ENCODE measurements at places on chromosomes 13 and 19.

DNA sequence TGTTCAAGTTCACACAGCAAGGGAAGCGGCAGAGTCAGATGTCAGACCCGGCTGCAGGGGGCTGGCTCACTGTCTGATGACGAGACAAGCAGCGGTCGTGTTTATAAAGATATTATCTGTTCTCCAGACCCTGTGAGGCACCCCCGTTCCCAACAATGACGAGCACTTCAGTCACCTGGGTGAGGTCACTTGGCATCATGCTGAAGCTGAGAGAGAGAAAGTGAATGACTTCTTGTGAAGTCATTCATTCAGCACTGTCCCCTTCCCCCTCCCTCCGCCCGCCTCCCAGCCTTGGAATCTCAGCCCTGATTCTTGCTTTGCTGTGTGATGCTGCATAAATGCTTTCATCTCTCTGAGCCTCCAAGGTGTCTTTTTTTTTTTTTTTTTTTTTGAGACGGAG, 4.9 kb upstream of the LYPD3 start:
- DNase-seq = no peak

GRCh38 chr19:1590641-1591397, 1.8 kb downstream of the MBD3 start:
- no peak for DNase-seq

DNA sequence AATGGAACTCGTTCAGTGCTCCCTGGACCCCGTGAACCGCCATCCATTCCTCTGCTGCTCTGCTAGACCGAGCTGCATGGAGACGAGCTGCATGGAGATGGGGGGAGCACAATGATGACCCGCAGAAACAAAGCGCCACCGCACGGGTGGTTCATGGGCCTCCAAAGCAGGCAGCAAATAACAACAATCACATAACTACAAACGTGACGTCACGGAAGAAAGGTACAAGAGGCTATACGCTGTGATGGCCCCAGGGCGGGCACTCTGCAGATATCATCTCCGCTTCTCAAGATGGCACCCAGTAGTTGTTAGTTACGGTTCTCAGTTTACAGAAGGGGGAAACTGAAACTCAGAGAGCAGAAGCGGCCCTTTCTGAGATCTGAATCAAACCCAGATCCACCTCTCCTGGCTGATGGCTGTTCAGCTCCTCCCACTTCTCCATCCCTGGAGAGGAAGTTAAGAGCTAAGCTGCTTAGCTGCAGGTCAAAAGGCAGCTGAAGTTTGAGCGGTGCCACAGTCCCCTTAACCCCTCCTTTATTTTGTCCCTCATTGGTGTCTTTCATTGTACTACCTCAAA, 1.7 kb downstream of the ATP13A1 start:
- DNase-seq = no peak

DNA sequence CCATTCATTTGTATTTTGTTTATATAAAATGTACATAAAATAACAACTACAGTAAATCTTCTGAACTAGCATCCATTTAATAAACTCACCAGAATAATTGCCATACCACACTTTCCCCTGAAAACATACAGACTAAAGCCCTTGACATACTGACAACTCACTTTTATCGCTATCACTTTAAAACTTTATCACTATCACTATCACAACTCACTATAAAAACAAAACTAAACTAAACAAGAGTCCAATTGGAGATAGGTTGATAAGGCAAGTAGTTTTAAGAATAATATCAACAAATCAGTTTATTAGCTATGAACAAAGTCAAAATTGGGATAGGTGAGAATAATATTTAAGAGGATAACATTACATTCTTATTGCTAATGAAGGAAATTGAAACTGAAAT, 108.9 kb downstream of the SLITRK6 start:
- no peak for DNase-seq

DNA sequence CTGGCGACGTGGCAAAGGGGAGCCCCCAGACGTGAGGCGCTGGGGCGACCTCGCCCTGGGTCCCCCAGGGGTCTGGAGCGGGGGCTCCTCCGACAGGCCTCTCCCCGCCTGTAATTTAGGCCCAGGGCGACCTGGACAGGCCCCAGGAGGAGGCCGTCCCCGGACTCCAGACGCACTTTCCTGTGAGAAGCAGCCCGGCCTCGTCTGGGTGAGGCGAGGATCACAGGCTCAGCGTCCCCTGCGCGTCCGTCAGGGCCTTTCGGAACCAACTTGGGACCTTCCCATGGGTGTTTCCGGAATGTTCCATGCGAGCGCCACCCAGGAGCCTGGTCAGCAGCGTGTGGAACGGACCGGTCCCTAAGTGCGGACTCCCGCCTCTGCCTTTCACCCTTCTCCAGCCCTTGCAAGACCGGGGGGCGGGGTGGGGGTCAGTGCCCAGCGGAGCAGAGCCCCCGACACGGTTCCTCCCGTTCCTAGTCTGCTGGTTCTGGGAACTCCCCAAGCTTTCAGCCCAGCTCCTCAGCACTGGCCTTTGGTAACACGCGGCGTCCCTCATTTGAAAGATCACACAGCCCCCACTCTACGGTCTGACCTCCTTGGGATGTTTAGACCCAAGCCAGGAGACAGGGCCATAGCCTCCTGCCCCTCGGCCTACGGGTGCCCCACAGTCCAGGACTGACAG, 1.1 kb upstream of the GRTP1 start:
- no peak for DNase-seq

GRCh38 chr19:49186108-49186507, 28.5 kb downstream of the TRPM4 start:
- DNase-seq = no peak

DNA sequence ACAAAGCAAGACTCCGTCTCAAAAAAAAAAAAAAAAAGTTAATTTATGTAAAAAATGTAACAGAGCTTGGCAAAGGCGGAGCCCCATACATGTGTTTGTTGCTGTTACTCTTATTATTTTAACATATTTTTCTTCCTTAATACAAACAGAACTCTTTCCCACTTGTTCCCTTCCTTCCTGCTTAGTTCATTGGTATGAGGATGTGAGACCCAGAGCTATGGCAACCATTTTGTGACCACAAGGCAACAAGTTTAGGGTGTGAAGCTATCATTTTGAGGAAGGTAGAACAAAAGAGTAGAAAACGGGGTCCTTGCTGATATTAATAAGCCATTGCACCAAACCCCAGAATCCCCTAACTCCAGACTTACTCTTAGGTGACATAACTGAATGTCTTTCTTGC, 5.4 kb downstream of the IFNL1 start:
- DNase-seq = no peak

- no peak for DNase-seq
Observed at GRCh38 chr13:112943309-112944125, 25.5 kb upstream of the MCF2L start.

GRCh38 chr13:39618561-39618960, 15.6 kb upstream of the LHFPL6 start:
- no peak for DNase-seq

- no peak for DNase-seq
Observed at GRCh38 chr19:18487576-18488402, 34.1 kb downstream of the ELL start.

- DNase-seq = no peak
Observed at GRCh38 chr13:98994896-98995295, 17.0 kb upstream of the DOCK9 start.

- DNase-seq = no peak
Observed at GRCh38 chr13:94703721-94704314, 8.5 kb downstream of the SOX21 start.

DNA sequence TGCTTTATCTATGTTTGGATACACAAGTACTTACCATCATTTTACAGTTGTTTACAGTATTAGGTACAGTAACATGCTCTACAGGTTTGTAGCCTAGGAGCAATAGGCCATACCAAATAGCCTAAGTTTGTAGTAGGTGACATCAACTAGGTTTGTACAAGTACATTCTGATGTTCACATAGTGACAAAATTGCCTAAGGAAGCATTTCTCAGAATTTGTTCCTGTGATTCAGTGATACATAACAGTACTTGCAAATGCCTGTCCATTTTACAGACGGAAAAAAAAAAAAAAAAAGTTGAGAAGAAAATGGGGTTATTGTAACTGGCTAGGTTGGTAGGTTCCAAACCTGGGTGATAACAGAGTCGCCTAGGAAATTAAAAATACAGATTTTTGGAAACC, 13.6 kb downstream of the UFM1 start:
- no peak for DNase-seq

- no peak for DNase-seq
Observed at GRCh38 chr13:109274188-109274821, 512.1 kb downstream of the IRS2 start.

- peak; percentile 27 for DNase-seq
Observed at GRCh38 chr19:41175801-41176777, 16.9 kb upstream of the CYP2S1 start.

GRCh38 chr13:85529218-85529594, 270.0 kb downstream of the SLITRK6 start:
- DNase-seq = no peak

GRCh38 chr19:55279770-55280643, at the start of gene HSPBP1:
Gene HSPBP1, minus strand, starts transcription at chr19:55280110. Its CDS starts 502 bp downstream, at chr19:55279608.
- DNase-seq = peak; percentile 94

DNA sequence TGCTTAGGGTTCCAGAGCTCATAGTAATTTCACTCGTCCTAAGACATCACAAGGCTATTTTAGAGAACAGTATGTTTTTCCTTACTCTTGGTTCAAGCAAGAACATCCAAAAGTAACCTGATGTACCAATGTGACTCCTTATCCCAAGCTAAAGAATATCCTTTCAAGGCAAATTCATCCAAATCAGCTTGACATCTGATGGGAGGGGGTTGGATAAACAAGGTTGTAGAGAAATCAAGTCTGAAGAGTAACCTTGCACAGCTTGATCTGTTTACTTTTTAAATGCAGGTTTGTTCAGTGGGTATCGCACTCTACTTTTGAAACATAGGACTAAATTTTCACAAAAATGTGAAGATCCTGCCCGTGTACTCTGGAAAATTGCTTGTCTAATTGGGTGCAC, 201.2 kb downstream of the GGACT start:
- DNase-seq = no peak

DNA sequence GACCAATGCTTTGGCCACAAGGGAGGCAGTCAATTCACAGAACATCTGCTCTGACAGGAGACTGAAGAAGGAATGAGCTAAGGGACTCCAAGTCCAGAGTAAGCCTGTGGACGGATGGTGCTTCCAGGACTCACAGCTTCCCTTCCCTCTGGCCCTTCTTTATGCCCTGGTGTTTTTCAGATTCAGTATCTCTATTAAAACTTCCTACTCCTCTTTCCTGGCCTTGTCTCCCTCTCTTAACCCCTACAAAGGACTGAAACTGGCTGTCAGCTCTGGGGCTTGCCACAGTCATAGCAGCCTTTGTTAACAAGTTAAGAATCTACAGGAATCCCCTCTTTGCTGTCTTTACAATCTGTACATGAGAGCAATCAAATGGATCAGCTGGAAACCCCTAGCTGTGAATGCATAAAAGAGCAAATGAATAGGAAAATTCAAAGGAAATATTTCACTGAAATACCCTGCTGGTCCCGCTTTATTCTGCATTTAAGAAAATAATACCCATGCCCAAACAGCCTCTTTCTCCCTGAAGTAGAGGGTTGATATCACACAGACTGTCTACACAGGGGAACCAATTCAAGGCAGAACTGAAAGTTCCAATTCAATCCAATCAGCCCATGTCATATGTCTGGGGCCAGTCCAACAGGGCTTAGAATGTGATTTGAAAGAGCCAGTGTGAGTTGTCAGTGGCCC, 192.3 kb downstream of the MZT1 start:
- DNase-seq = no peak

GRCh38 chr19:7582446-7582845, 13.2 kb upstream of the CAMSAP3 start:
- no peak for DNase-seq

- DNase-seq = no peak
Observed at GRCh38 chr13:100212904-100213553, 124.1 kb downstream of the PCCA start.

DNA sequence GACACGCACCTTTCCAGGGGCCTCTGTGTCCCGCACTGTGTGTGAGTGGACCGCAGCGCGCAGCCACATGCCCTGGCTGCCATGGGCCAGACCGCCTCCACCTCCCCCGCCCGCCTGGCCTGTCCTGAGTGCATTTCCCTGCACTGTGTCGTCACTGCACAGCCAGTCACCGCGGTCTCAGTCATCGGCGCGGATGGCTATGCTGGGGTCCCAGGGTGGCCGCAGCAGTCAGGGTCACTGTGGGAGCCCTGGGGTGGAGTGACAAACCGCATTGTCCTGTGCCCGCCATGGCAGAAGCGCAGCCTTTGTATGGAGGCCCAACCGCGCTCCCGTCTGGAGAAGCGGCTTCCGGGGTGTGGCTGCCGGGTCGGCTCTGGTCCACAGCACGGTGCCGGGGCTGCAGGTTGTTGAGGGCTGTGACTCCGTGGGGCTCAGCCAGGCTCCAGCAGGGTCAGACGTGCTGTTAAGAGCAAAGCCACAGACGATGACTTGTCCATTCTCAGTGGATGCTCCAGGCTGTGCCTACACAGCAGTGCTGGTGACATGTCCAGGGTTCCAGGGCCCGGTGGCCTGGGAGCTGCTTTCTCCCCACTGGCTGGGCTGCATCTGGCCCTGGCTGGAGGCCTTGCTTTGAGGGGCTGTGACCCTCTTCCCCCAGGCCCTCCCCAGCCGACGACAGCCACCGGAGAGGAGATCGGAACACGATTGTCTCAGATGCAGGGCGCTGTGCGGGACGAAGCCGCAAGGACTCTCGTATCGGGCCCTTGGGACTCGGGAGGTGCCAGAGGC, 6.3 kb upstream of the NDUFS7 start:
- DNase-seq = no peak

Data from putamen (tissue), 1 donor.